ENCODE measurements at places on chromosomes 11 and 22.

DNA sequence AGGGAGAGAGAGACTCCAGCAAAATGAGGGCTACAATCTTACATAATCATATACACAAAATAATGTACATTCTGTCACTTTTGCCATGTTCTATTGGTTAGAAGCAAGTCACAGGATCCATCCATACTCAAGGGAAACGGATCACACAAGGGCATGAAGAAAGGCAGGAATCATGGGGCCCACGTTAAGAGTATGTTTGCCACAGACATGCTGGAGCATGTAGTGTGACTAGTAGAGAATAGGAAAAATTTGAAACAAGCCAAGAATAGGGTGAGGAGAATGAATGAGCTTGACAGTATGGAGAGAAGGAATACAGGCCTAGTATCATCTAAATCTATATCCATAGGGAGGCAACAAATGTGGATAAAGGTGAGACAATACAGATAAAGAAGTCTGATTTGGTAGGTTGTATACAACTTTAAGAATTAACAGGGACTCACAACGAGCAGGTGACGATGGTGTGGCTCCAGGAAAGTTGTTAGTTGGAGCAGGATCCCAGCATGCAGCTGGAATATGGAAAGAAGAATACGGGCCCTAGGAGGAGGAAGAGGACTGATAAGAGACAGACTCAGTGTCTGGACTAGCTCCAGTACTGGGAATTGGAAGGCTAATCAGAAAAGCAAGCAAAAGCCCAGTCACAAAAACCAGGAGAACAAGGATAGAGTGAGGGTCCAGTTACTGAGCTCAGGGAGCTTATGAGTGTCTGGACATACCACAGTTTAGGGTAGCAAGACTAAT is 301.7 kb upstream of the PITPNB start:
- no peak for DNase-seq

GRCh38 chr22:17578136-17578754 is 14.9 kb downstream of the SLC25A18 start:
- DNase-seq, result no peak

DNA sequence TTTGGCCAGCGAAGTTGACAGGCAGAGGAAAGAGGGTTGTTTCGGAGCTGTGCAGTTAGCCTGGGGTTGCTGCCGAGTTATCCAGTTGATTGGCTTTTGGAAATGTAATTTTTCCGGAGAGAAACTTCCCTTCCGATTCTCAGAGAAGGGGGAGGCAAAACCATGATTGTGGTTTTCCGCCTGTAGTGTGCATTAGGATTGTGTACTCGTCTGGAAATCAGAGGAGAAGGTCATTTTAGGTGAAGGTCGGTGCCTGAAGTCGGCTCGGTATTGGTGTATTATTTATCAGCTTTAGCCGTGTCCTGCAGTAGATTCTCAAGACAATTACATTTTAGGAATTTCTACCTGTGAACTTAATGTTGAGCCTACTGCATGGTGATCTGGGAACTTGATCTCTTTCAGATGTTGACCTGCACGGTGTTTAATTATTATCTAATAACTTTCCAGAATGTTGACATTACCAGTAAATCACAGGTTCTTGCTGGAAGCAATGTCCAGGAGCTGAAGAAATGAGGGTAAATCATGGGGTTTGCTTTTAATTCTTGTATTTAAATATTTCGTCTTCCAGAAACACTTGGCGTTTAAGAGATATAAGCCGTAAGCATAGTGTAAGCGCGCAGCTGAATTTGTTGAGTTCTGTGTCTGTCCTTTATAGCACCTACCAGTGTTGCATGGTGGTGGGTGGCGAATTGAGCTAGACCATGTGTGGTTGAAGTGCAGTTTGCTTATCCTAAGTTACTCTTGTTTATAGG is 1.3 kb downstream of the ARHGEF12 start:
- DNase-seq, result no peak

- DNase-seq, result no peak
Observed at GRCh38 chr22:27994481-27995331, 75.7 kb upstream of the PITPNB start.

DNA sequence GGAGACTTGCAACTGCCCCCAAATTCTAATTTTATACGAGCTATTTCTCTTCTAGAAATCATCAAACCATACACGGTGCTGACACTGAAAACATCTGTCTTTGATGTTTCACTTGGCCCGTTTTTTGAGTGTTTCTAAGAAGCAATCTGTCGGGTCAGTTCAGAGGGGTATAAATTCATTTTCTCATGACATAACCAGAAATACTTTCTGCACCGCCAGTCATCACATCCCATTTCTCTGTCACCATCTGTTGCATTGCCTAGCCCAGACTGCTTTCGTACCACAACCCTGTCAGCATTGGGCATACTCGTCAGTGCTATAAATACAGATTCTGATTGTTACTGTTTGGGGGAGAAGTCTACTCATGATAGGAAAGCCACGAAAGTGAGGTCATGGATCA is 63.1 kb upstream of the CCDC90B start:
- no peak for DNase-seq

DNA sequence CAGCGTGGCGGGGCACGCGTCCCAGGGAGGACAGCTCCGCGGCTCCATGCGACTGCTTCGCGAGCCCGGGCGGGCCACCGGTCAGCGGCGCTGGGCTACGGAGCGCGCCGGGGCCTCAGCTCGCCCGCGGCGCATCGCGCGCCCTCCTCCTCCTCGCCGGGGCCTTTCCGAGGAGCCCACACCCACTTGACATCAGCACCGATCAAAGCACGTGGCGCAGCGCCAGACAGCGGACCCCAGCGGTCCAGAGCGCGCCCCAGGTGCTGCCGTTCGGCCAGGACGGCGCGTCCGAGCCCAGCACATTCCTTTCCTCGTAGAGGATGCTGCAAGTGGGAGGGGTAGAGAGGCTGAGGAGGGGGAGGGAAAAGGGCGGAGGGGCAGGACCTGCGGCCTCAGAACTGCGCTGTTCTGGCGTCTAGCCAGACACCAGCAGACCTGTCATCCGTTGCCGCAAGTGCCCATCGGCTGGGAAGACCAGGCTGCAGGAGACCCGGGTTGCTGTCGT is 88.6 kb downstream of the PLEKHA7 start:
- DNase-seq, result peak; percentile 36

DNA sequence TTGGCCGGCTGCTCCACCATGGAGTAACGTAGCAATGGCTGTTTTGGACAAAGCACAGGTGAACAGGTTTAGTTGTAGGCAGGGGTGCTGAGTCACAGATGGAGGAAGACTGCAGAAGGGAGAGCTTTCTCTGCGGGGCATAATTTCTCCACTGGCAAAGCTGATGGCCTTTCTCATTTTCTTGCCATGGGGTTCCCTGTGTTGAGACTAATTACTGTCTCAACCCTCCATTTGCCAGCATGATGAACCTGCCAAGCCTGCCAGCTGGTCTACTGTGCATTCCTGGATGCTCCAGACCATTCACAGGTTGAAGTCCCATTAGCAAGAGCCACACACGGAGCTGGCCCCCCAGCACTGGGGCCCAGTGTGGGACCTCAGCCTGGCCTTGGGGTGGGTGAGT is 202.4 kb downstream of the BARX2 start:
- no peak for DNase-seq

- no peak for DNase-seq
Observed at GRCh38 chr11:123054301-123055065, 7.5 kb downstream of the HSPA8 start.

GRCh38 chr11:47986742-47987141 is 6.4 kb downstream of the PTPRJ start:
- DNase-seq, result no peak

DNA sequence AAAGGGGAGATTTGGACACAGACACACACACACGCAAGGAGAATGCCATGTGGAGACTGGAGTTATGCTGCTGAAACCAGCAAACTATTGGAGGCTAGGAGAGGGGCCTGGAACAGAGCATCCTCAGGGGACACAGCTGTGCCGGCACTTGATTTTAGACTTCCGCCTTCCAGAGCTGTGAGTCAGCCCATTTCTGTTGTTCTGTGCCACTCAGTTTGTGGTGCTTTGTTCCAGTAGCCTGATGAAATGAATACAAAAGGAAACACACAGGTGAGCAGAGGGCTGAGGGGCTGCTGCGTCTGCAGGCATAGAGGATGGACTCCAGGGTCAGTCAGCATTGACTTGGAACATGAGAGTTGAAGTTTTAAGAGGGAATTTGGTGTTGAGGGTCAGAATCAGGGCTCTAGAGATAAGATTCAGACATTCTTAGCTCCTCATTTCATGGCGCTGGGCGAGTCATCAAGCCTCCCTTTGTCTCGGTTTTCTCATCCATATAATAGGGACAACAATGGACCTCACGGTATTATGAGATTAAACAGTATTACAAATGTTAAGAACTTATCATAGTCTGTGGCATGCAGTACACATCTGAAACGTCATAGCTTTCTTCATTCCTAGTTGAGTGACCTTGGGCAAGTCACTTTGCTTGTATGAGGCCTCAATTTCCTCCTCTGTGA is 191.0 kb downstream of the MIAT start:
- DNase-seq, result no peak

DNA sequence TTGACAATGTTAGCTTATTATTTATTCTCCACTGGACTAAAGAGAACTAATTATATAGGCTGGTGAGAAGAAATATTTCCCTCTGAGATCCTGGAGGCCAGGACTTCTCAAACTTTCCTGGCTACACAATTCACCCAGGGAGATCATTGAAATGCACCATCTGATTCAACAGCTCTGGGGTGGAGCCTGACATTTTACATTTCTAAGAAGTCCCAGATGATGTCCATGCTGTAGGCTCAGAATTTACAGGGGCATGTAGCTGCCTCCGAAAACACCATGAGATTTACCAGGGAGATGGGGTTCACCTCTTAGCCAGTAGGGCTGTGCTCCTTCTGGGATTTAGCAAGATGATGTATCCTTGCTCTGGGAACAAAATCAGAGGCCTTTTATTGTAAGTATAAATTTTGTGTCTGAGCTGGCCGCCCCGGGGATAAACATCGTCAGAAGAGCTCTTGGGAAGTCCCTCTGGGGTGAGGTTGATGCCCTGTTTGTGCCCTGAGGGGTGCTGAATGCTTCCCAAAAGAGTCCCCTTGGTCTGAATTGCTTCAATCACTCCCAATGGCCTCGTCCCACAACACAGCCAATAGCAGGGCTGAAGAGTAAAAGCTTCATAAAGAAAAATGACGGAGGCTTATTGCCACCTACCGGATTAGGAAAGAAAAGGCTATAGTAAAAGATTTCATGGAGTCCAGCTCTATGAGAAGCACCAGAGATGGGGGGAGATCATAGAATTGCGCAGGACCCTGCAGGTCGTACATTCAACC is 33.4 kb upstream of the API5 start:
- no peak for DNase-seq

- DNase-seq, result no peak
Observed at GRCh38 chr11:132054822-132055221, 684.4 kb downstream of the NTM start.

- no peak for DNase-seq
Observed at GRCh38 chr11:316891-317301, 3.1 kb downstream of the IFITM1 start.

GRCh38 chr22:48981371-48982061 is 846.2 kb downstream of the BRD1 start:
- no peak for DNase-seq

DNA sequence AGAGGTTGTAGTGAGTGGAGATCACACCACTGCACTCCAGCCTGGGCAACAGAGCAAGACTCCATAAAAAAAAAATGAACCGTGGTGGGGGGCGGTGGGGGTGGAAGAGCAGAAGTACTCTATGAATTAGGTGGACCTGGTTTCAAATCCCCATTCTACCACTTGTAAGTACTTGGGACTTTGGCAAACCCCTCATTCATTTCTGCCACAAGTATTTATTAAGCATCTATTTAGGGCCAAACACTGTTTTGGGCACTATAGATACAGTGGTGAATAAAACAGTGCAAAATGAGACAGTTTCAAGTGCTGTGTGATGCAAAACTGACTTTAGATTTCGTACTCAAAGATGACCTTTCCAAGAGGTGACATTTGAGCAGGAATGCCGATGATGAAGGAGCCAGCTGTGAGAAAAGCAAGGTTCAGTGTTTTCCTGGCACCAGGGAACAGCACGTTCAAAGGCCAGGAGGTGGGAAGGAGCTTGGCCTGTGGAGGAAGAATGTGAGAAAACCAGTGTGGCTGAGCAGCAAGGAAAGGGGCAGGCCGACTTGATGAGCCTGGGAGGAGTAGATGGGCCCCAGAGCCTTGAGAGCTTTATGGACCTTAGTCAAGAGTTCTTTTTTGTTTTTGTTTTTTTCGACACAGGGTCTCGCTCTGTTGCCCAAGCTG is 1.4 kb upstream of the TMEM134 start:
- DNase-seq, result no peak

DNA sequence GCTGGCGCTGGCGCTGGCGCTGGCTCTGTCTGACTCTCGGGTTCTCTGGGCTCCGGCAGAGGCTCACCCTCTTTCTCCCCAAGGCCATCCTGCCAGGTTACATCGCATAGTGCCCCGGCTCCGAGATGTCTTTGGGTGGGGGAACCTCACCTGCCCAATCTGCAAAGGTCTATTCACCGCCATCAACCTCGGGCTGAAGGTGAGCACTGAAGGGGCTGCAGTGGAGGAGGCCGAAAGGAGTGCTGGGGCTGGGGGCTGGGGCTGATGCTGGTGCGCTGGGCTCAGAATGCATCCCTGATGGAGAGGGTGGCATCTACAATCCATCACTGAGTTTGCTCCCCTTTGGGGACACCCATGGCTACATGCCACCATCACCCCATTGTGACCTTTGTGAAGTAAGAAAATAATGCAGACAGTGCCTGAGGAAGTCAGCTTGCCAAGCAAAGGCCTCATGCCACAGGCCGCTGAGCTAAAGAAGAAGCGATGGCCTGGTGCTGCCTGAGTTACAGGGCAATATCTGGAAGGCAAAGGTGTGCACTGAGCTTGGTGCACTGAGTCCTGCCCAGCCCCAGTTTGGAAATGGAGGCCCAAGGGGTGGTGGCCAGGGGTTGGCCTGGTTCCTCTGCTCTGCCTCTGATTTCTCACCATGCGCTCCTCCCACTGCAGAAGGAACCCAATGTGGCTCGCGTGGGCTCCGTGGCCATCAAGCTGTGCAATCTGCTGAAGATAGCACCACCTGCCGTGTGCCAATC is 620 bp downstream of the SMPD1 start:
- DNase-seq, result no peak

DNA sequence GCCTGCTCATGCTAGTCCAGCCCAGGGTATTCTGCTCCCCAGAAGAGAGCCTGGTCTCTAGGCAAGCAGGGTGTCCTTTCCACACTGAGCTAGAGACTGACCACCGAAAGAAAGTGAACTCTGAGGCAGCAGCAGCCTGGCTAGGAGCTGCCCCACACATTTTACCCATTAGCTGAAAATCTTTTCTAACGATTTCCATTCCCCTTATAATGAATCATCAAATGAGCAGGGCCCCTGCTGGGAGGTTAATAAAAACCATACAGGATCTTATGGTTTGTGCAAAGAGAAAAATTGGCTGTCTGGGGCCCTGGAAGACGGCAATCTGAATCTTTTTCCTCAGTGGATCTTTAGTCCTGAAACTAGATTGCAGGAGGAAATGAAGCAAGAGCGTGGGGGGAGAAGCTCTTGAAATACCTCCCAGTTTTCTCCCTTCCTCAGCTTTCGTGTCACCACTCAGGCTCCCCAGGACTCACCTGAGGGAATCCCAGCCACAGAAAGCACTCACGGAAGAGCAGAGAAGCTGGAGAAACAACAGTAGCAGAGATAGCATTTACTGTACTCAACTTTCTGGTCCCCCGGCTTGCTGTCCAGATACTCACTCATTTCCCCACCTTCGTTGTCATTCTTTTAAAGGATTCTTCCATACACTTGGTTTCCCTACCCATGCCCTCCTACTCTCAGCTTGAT is 74.7 kb upstream of the CD44 start:
- no peak for DNase-seq

GRCh38 chr22:36874309-36874696 is 13.5 kb downstream of the NCF4 start:
- no peak for DNase-seq

GRCh38 chr11:125289419-125290098 is 125.0 kb downstream of the PKNOX2 start:
- no peak for DNase-seq

GRCh38 chr11:18720808-18721560 is 5.0 kb downstream of the IGSF22 start:
- peak; percentile 86 for DNase-seq
